ENCODE measurements at places on chromosomes 11 and 22.

DNA sequence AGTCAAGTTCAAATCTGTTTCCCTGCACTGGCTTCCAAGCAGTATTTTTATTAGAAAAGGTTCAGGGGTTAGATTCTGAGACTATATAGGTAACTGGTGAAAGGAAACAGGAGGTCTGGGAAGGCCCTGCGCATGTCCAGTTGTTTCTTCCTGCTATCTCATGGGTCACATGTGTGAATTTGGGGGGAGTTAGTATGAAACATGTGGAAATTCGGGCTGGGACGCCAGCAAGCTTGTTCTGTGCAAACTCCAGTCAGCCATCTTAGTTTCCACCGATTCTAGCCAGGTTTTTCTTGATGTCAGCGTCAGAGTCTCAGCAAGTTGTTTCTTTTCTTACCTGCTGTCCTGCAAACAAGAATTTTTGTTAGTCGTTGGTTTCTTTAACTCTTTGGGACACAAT is 46.8 kb downstream of the NNMT start:
- no peak for DNase-seq

GRCh38 chr11:68117853-68118470 is 3.2 kb downstream of the CHKA start:
- DNase-seq = no peak

- DNase-seq = no peak
These were observed 10.9 kb downstream of the JRKL start for GRCh38 chr11:96400697-96401096.

GRCh38 chr11:92865352-92865751 is 104.1 kb upstream of the MTNR1B start:
- no peak for DNase-seq

GRCh38 chr22:26837784-26838470 is 180.5 kb downstream of the MIAT start:
- no peak for DNase-seq

DNA sequence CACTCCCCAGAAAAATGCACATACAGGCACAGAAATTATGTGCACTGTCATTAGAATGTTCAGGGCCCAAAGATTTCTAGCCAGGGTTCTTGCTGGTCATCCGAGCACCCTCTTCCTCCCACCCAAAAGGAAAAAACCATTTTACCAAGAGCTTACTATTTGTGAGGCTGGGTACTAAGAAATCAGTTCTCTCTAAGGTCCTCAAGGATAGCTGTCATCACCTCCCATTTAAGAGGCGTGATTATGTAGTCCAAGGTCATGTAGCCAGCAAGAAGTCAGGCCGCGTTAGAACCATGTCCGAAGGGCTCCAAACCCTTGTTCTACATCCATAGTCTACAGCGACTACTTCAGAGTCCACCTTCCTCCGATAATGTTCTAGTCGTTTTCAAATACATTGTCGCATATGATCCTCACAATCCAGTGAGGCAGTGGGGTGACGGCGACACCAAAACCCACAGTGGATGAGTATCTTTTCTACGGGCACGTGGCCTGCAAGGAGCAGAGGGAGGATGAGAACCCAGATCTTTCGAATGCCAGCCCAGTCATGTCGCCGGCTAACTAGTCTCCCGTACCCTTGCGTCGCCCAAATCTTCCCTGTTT is 634 bp downstream of the TIMM8B start:
- no peak for DNase-seq

DNA sequence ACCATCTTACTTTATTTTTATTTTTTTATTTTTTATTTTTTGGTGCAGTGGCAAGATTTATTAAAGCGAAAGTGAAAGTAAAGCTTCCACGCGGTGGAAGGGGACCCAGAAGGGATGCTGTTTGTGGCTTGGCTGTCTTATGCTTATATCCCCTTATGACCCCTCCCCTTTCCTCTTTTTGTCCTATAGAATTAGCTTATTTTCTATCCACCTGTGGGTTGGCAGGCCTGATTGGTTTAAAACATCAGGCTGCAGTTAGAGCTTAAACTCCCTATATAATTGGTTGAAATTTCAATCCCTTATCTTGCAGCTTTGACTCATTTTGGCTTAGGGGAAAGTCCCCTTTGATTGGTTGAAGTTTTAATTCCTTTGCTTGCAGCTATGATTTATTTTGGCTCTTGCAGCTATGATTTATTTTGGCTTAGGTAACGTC is 50.5 kb downstream of the NNMT start:
- DNase-seq = no peak

- DNase-seq = no peak
These were observed 60.2 kb downstream of the EHF start for GRCh38 chr11:34680918-34681586.

GRCh38 chr11:5705688-5706087 is 16.1 kb downstream of the TRIM22 start:
- no peak for DNase-seq

DNA sequence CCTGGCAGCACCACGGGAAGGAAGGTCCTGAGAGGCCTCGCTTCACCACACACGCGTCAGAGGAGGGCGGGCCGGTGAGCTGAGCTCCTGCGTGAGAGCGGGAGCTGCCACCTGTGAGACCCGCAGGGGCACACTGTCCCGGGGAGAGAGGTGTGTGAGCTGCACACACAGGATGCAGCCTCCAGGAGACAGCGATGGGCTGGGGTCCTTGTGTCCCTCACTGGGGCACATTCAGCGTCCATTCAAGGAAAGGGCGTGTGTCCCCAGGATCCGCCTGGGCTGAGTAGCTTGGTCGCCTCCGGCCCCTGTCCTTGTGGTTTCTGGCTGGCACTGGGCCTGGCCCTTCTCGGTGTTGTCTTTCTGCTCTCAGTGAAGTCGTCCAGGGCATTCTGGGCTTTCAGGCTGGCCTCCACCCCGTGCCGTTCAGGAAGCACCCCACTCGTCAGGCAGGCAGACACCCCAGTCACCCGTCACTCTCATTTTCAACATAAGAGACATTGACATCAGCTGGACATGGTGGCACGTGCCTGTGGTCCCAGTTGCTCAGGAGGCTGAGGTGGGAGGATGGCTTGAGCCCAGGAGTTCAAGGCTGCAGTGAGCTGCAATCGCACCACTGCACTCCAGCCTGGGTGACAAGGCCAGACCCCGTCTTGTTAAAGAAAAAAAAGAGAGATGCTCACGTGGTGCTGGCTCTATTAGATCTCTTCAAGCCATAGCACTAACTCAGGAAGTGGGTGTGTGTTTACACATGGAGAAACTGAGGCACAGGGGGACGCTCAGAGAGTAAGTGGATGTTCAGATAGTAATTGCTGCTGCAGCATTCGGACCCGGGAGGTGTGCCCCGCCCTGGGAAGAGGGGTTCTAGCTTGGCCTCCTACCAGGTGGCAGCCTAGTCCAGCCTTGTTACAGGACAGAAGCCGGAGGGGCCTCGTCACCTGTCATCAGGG is 1081.6 kb downstream of the BRD1 start:
- no peak for DNase-seq

DNA sequence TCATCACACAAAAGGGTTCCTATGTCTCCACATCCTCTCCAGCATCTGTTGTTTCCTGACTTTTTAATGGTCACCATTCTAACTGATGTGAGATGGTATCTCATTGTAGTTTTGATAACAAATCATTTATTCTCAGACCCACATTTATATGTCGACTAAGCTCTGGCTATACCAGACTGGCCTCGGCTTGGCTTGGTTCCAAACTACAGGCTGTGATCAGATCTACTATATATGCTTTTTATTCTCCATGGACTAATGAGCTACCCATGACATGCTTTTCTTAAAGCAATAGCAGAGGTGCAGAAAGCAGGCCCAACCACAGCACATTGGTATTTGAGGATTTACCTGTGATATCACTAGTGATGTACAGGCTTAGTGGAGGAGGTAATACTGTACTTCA is 139.8 kb upstream of the PGR start:
- no peak for DNase-seq

DNA sequence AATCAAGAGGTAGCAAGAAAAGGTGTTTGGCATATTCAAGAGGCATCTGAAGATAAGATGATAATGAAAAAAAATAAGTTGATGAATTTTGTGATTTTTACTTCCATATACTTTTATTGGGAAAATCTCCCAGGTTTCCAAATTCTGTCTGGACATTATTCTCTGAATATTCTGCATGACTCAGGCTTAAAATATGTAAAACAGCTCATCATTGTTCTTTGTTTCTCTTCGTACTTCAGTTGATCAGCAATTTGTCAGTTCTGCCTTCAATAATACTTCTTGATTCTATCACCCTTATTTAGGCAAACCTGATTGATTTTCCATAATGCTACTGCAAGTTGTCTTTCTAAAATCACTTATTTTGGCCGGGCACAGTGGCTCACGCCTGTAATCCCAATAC is 30.2 kb downstream of the GTF2H1 start:
- DNase-seq = no peak

DNA sequence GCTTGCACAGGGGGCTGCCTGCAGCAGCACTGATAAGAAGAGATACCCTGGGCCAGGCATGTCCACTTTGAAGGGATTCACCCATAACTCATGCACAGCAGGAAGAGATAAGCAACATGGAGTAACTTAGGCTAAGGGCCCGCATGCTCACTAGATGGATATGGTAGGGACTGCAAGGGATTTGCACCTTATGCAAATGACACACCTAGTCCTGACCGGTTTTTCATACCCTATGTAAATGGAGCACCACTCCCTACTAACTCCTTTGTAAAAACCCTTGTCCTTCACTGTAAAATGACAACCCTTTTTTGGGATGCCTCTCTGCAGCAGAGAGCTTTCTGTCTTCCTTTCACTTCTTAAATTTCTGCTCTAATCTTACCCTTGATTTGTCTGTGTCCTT is 658.9 kb upstream of the CCDC179 start:
- no peak for DNase-seq

DNA sequence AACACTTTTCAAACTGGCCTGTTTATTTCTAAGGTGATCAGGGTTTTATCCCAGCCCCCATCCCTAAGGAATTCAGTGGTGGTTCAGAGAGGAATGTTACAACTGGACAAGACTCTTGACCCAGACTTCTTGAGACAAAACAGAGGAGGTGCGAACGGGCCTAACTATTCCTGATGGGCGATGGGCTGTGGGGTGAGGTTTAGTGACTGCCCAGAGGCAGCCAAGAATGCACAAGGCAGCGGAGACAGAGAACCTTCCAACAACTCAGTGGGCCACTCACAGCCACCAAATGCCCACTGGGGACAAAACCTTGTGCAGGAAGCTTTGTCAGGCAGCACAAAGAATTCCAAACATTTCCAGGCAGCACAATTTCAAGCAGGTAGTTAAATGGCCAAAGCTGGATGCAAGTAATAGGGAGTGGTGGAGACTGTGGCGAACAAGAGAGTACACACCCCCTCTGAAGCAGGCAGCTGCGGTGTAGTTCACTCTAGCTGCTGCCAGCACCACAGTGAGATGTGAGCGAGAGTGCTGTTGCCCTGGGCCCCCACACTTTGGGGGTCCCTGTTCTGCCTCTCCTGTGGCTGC is 29.2 kb downstream of the SCUBE1 start:
- DNase-seq = no peak

- DNase-seq = no peak
These were observed 182.0 kb downstream of the CWF19L2 start for GRCh38 chr11:107275632-107276031.

GRCh38 chr11:76753950-76754349 is 29.2 kb upstream of the TSKU start:
- DNase-seq = no peak

- peak; percentile 82 for DNase-seq
These were observed 929 bp downstream of the PRDM10 start for GRCh38 chr11:130001461-130002351.

GRCh38 chr11:76291576-76292526 is 85.5 kb upstream of the WNT11 start:
- DNase-seq = no peak

GRCh38 chr11:118641397-118642019 is 34.1 kb downstream of the PHLDB1 start:
- no peak for DNase-seq

DNA sequence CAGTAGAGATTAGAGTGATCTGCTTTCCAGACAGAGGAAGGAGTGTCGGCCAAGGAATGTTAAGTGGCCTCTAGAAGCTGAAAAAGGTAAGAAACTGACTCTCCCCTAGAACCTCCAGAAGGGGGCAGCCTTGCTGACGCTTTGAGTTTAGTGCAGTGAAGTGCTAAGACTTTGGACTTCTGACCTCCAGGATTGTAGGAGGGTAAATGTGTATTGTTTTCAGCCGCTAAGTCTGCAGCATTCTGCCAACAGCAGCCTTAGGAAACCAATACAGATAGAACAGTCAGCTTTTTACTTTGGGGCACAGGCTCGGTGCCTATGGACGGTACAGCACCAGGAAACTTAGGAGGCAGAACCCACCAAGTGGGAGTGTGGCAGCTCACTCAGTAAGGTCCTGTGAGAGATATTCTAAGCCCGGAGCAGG is 3.6 kb upstream of the TBC1D22A start:
- no peak for DNase-seq

DNA sequence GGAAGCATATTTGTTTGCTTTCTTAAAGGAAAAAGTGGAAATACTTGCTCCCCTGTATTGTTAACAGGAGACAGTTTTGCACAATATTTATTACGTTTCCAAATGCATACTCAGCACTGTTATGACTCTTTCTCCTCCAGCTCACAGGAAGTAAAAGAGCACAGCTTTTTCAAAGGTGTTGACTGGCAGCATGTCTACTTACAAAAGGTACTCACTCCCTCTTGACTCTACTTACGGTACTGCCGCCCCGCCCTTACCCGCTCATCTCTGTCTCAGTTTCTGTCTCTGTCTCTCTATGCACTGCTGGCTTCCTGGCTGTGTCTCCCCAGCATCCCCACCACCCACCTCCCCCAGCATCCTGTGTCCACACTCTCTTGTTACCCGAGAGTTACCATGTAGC is 32.2 kb upstream of the MYO18B start:
- DNase-seq = no peak

- DNase-seq = no peak
These were observed at the start of gene SSTR3 for GRCh38 chr22:37212174-37212906. SSTR3 (minus strand) TSS chr22:37212477; CDS start chr22:37207803, 4,674 bp downstream.

GRCh38 chr11:124878759-124879492 is 13.7 kb downstream of the ROBO3 start:
- no peak for DNase-seq

GRCh38 chr11:55357560-55358184 is 10.1 kb upstream of the OR4A15 start:
- no peak for DNase-seq

- no peak for DNase-seq
These were observed 81.4 kb downstream of the TSPAN18 start for GRCh38 chr11:44808053-44808753.

DNA sequence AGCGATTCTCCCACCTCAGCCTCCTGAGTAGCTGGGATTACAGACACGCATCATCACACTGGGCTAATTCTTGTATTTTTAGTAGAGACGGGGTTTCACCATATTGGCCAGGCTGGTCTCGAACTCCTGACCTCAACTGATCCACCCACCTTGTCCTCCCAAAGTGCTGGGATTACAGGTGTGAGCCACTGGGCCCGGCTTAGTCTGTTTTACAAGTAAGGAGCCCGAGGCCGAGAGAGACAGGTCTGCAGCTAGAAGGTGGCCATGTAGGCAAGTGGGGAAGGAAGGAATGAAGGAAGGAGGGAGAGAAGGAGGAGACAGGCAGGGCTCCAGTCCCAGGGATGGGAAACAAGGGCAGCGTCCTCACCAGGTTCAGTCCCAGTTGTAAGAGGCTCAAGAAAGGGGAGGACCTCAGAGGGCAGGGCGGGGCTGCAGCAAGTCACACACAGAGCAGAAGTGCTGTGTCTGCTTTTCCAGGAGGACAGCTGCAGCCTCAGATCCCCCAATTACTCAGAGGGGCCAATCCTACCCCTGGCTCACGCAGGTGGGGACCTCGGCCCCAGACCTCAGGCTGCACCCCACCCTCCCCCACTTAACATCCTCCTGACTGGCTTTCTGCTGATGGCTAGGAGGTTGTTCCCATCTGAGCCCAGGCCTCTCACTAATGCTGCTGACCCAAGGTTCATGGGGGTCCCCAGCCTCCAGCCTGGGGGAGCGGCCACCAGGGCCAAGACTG is 53.8 kb upstream of the PRR5 start:
- no peak for DNase-seq

Measured in NK-92 treated with Interleukin-12 subunit alpha and Interleukin-12 subunit beta, amount 100 ng/mL, for 24 hours (cell line).